ENCODE measurements at places on chromosomes 2 and 18.

- no peak for DNase-seq
Observed at GRCh38 chr2:98327776-98328175, 18.5 kb upstream of the CNGA3 start.

DNA sequence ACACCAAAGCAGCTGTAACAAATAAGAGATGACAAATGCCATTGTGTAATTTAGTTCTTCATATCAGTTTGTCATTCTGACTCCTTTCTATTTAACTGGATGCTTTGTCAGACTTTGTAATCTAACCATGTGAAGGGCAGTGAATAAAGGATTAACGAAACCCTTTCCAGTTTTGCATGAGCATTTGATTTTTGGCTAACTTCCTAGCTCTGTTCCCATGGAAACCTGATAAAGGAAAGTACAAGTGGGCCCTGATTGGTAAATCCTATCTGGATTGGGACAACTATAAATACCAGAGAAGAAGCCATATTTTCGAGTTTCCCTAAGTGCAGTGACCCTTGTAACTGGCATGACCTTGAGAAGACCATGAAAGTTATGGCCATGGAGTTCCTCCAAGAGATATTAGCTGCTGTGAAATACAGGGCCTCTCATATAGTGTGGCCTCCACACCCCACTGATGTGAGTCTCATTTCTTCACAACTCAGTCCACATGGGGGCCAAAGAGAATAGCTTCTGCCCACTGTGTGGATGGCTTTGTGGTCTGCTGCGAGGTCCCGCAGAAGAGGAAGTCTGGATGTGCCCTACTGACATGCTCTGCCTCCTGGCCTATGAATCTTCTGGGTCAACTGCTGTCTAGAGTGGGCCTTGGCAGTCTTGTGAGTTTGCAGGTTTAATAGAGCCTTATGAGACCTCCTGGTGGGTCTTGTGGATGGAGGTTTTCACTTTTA is 38.2 kb upstream of the CYP1B1 start:
- no peak for DNase-seq

- DNase-seq = no peak
Observed at GRCh38 chr2:96249654-96250053, 16.1 kb downstream of the TMEM127 start.

DNA sequence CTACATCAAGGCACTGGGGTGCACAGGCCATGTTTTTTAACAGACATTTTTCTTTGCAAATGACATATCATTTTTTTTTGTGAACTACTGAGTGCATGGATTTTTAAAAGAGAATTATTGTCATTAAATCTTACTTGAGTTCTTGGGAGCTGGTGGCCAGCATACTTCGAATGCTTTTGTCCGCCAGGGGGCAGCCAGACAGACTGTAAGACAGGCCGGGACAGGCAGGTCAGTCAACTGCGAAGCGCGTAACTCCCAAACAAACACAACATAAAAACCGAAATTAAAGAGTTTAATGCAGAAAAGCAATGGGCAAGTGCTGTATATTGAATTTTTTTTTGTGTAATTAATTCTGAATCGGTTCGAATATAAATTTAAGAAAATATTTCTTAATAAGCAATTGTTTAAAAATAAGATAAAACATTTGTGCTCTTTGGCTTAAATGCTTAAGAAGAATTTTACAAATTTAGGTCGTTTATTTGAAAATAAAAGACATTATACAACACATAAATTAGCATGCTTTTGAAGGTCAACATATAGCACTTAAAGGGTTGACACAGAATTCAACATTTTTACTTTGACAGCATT is 142.2 kb upstream of the PXDN start:
- DNase-seq = peak; percentile 71

DNA sequence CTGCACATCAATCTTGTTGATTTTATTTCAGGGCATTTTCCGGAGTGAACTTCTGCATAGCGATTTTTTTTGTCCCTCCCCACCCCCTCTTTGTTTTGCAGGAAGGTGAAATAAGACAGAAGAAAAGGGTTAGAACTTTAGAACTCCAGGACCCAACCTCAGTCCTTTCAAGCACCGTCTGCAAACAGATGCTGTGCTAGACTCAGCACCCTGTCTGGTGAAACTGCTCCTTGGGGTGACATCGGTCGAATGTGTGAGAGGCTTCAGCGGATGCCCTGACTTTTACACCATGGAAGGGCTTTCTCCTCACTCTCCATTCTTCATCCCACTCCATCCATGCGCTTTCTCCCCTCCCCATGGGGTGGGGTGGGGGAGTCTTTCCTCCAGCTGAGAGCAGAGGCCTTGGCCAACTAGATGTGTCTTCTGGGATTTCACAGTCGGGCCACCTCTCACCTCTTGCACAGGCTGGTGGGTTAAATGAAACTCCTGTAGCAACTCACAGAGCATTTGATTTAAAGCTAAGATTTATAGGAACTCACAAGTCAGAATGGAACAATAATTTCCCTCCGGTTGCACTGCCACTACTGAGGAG is 43.3 kb upstream of the EDAR start:
- DNase-seq = no peak

DNA sequence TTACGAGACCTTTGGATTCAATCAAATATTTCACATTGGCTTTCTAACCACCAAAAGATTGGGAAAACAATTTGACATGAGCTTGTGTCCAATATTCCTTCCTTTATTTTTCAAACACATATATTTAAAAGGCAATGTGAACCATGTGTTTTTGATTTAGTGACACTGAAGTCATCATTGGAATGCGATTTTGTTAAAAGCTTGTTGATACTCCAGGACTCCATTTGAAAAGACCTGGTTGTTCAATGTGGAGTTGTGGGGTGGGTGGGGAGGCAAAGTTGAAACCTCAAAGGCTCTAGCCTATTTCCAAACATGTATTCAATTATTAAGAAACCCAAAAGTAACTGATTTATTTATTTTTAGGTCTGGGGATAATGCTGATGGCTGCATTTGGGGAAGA is 114.1 kb upstream of the TRIB2 start:
- DNase-seq = no peak

GRCh38 chr2:221518201-221518934 is 53.7 kb downstream of the EPHA4 start:
- no peak for DNase-seq

DNA sequence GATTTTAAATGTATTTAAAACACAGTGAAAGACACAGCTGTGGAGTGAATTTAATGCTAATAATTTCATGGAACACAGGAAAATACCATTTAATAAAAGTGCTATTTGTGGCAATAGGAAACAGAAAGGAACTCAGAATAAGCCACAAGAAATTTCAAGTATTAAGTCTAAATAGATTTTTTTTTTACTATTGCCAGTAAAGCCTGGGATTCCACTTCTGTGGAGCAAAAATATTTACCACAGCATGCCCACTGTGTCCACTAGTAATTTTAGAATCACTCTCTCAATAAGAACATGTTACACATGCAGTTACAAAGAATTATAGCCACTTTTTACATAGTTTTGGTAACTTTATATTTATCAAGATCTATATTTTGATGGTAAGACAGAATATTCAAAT is 17.2 kb downstream of the KCTD18 start:
- DNase-seq = no peak

- no peak for DNase-seq
Observed at GRCh38 chr2:232321156-232321816, 57.3 kb upstream of the ALPP start.

DNA sequence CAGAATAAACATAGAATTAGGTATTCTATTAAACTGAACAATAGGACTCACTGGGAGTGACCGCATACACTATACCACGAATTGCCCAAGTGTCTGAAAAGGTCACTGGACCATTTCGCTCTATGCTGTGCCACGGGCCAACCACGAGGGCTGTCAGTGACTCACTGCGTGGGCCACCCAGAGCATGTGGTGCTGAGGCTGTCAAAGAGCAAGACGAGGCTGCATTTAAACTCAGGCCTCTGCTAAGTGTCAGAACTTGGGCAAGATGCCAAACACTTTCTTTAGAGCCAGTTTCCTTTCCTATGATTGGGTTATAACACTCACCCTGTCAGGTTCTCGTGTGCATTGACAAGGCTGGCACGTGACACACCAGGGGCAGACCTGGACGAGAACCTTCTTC is 97.5 kb downstream of the SH3YL1 start:
- DNase-seq = no peak

All from HEK293T (cell line).